ENCODE measurements at places on chromosomes 4 and X. TPM values are rescaled to one million over a fixed set of nuclear protein-coding genes. Genes with fewer than 3 reads are reported as not detected.
A peak's percentile ranks its signal among the peaks of the same experiment; 100 is the strongest.

GRCh38 chr4:7392438-7393421, 42.0 kb downstream of the PSAPL1 start:
- H3K4me1 ChIP-seq, result no peaks in the 10 kb centered on the region
- no peak overlapping the region for H3K4me3 ChIP-seq
- H3K27ac ChIP-seq, result no peak overlapping the region
- DNase-seq, result no peak

DNA sequence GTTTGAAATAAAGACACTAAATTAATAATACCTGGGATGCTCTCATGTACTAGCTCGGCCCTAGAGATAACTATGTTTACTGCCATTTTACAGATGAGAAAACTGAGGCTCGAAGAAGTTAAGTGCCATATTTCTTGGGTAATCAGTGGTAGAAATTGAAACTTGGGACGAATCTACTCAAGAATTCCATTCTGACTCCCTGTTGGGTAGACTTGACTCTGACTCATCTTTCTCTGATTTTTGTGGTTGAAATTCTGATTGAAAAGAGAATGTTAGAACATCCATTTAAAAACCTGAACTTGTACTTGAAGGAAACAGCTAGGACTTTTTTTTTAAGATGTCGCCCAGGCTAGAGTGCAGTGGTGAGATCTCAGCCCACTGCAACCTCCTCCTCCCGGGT, 50.1 kb upstream of the NSUN7 start:
- H3K27ac ChIP-seq, result no peak overlapping the region
- DNase-seq, result no peak
- no peaks in the 10 kb centered on the region for H3K36me3 ChIP-seq
- H3K4me1 ChIP-seq, result no peaks in the 10 kb centered on the region

The ARHGAP24 gene
- total RNA-seq, result 68.7 TPM

The PDZD4 gene
- 19.9 TPM for total RNA-seq

The DDX53 gene
- not detected for total RNA-seq

DNA sequence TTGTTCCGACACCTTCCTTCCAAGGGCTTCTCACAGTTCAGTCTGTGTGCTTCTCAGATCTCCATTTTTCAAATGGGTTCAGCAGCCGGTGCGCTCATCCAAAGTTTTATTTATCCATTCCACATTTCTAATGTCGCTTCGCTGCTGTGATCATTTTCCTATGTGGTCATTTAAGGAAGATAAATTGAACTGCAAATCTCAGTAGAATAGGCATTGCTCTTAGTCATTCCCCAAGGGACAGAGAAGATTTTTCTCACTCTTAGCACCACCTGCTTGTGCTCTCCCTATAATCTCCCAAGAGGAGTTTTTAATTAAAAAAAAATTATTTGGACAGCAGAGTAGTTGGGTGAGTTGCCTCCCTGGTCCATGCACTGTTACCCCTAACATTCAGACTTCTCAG, 278.9 kb upstream of the GATB start:
- H3K4me3 ChIP-seq, result no peak overlapping the region
- no peaks in the 10 kb centered on the region for H3K27me3 ChIP-seq
- no peak overlapping the region for H3K27ac ChIP-seq
- no peaks in the 10 kb centered on the region for H3K36me3 ChIP-seq
- DNase-seq, result no peak
- H3K4me1 ChIP-seq, result no peaks in the 10 kb centered on the region

GRCh38 chrX:78133238-78133960, 6.1 kb downstream of the TAF9B start:
- H3K27me3 ChIP-seq, result no peaks in the 10 kb centered on the region
- H3K36me3 ChIP-seq, result no peaks in the 10 kb centered on the region
- DNase-seq, result no peak

DNA sequence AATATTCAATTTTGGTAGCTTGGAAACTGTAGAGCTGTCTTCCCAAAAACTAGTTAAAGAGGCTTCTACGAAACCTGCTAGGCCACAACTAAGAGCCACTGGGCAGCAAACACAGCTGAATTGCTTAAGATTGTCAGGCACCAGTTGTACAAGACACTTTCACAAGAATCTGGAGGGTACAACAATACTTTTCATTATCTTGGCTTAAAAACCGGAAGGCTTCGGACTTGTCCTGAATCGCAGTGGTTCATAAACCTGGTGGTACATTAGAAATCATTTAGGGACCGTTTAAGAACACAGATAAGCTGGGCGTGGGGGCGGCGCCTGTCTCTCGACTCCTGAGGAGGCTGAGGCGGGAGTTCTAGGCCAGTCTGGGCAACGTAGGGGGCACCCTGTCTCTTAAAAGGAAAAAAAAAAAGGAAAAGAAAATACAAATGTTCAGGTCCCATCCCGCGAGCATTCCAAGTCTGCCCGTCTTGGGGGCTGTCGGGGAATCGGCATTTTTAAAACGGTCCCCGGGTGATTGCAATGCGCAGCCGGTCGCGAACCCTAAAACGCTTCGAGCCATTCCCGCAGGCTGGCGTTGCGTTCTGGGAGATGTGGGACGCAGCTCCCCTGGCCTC, 763 bp downstream of the PYURF start:
- no peaks in the 10 kb centered on the region for H3K27me3 ChIP-seq
- DNase-seq, result peak; percentile 9
- peaks cover 15% of the 10 kb centered on the region for H3K4me1 ChIP-seq
- H3K27ac ChIP-seq, result peak overlapping the region; percentile 83
- H3K36me3 ChIP-seq, result peaks cover 3% of the 10 kb centered on the region

DNA sequence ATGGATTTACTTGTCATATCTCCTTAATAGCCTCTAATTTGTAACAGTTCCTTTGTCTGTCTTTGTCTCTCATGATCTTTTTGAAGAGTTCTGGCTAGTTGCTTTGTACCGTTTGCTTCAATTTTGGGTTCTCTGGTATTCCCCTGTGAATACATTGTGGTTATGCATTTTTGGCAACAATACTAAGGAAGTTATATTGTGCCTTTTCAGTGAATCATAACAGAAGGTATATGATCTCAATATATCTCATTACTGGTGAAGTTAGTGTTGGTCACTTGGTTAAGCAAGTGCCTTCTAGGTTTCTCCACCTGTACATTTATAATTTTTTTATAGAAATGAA, 48.6 kb downstream of the DCLK2 start:
- no peaks in the 10 kb centered on the region for H3K27me3 ChIP-seq
- H3K4me3 ChIP-seq, result no peak overlapping the region
- H3K27ac ChIP-seq, result no peak overlapping the region
- no peaks in the 10 kb centered on the region for H3K36me3 ChIP-seq

GRCh38 chr4:138740816-138741745, 274.5 kb upstream of the NOCT start:
- H3K27me3 ChIP-seq, result no peaks in the 10 kb centered on the region
- H3K27ac ChIP-seq, result no peak overlapping the region
- no peaks in the 10 kb centered on the region for H3K36me3 ChIP-seq
- no peaks in the 10 kb centered on the region for H3K4me1 ChIP-seq
- no peak overlapping the region for H3K4me3 ChIP-seq

DNA sequence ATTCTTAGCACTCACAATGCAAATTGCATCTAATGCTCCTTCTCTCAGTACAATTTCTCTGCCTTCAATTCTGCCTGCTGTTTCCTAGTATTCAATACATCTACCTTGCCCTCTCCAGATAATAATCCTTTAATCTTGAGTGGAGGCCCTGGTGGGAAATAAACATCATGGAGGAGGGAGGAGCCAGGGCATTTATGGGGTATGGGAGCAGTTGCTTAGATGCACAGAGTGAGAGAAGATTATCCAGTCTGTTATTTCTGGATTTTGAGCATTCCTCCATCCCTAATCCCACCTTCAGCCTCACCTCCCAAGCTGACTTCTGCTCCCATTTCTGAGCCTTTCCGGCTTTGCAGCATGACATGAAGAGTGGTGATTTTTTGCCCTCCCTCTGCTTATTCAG, 127.9 kb upstream of the PPP3CA start:
- H3K4me1 ChIP-seq, result no peaks in the 10 kb centered on the region
- no peaks in the 10 kb centered on the region for H3K27me3 ChIP-seq
- no peak overlapping the region for H3K4me3 ChIP-seq

The CT45A3 gene
- total RNA-seq, result not detected

- H3K4me1 ChIP-seq, result no peaks in the 10 kb centered on the region
- DNase-seq, result no peak
- H3K4me3 ChIP-seq, result no peak overlapping the region
- H3K36me3 ChIP-seq, result no peaks in the 10 kb centered on the region
Measured at GRCh38 chrX:154600759-154601374, 15.9 kb downstream of the CTAG1A start.

The CACNA1F gene
- 0.59 TPM for total RNA-seq

DNA sequence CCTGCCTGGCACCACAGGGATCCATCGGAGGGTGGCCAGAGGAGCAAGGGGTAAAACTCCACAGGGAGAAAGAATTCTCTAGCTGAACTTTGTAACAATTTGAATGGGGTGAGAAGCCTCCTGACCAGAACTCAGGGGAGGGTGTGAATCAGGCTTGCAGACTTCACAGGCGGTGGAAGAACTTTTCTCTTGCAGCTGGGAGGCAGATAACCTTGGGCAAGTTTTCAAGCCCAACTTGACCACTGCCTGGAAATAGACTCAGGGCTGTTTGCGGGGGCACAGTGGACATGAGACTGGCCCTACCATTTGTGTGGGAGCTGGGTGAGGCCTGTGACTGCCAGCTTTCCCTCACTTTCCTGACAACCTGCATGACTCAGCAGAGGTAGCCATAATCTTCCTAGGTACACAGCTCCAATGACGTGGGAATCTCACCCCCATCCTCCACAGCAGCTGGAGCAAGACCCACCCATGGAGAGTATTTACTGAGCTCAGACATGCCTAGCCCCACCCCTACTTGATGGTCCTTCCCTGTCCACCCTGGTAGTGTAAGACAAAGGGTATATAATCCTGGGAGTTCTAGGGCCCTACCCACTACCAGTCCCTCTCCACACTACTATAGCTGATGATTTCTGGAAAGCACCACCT, 210.0 kb upstream of the AGTR2 start:
- H3K36me3 ChIP-seq, result no peaks in the 10 kb centered on the region
- no peak overlapping the region for H3K27ac ChIP-seq
- no peak for DNase-seq
- H3K4me3 ChIP-seq, result no peak overlapping the region

- no peak overlapping the region for H3K27ac ChIP-seq
- no peak for DNase-seq
- H3K36me3 ChIP-seq, result no peaks in the 10 kb centered on the region
- H3K4me3 ChIP-seq, result no peak overlapping the region
- peaks cover 14% of the 10 kb centered on the region for H3K27me3 ChIP-seq
- no peaks in the 10 kb centered on the region for H3K4me1 ChIP-seq
Measured at GRCh38 chr4:13496605-13497004, 12.5 kb upstream of the RAB28 start.

GRCh38 chrX:45540181-45540580, 339.5 kb upstream of the DIPK2B start:
- H3K27ac ChIP-seq, result no peak overlapping the region
- H3K4me3 ChIP-seq, result no peak overlapping the region
- no peak for DNase-seq

DNA sequence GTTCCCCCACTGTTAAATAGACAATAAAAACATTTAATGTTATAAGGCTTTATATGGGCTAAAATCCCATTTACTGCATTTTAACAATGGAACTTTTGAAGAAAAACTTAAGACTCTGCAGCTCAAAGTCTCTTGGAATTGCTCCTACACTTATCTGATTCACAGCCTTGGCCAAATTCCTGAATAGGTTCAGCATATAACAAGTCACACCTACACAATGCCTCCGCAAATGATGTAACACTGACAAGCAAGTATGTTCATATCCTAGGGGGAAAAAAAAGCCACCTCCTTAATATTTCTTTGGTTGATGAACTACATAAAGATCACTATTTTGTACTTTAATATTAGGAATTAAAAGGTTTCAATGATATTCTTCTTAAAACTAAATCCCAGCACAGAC, 34.5 kb downstream of the RPS6KA6 start:
- no peak overlapping the region for H3K4me3 ChIP-seq
- no peaks in the 10 kb centered on the region for H3K4me1 ChIP-seq

The IL1RAPL2 gene
- total RNA-seq, result not detected

DNA sequence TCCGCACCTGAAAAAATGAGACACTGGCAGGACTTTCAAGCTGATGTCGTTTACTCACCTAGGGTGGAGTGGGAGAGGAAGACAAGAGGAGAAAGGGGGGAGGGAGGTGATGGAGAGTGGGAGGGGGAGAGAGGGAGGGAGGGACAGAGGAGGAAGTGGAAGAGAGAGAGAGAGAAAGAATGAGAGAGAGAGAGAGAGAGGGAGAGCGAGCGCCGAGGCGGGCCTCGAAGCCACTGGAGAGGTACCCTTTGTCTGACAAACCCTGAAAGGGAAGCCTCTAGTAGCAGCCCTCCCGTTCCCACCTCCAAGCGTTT, 296 bp upstream of the ADGRL3 start:
- no peak for DNase-seq
- H3K4me3 ChIP-seq, result peak overlapping the region; percentile 75
- no peaks in the 10 kb centered on the region for H3K36me3 ChIP-seq
- no peaks in the 10 kb centered on the region for H3K27me3 ChIP-seq

The MSANTD1 gene
- total RNA-seq, result 1.2 TPM

The GLRA3 gene
- not detected for total RNA-seq

- no peak for DNase-seq
- no peaks in the 10 kb centered on the region for H3K27me3 ChIP-seq
- no peak overlapping the region for H3K27ac ChIP-seq
- no peak overlapping the region for H3K4me3 ChIP-seq
Measured at GRCh38 chrX:75067931-75068330, 88.2 kb downstream of the ABCB7 start.

GRCh38 chrX:71282514-71283402, 677 bp upstream of the NONO start:
- no peaks in the 10 kb centered on the region for H3K27me3 ChIP-seq
- peak overlapping the region; percentile 54 for H3K4me3 ChIP-seq
- no peaks in the 10 kb centered on the region for H3K36me3 ChIP-seq
- peak overlapping the region; percentile 84 for H3K27ac ChIP-seq
- no peak for DNase-seq

The FAM3A gene
- 46.3 TPM for total RNA-seq

The GIMD1 gene
- not detected for total RNA-seq

GRCh38 chr4:169225812-169226211, 44.9 kb downstream of the SH3RF1 start:
- DNase-seq, result no peak
- no peaks in the 10 kb centered on the region for H3K4me1 ChIP-seq
- no peak overlapping the region for H3K27ac ChIP-seq
- no peaks in the 10 kb centered on the region for H3K27me3 ChIP-seq
- no peaks in the 10 kb centered on the region for H3K36me3 ChIP-seq

- H3K27ac ChIP-seq, result no peak overlapping the region
- H3K4me3 ChIP-seq, result no peak overlapping the region
- no peaks in the 10 kb centered on the region for H3K36me3 ChIP-seq
- no peak for DNase-seq
Measured at GRCh38 chrX:129771266-129771995, 8.3 kb upstream of the SASH3 start.

- peaks cover 45% of the 10 kb centered on the region for H3K4me1 ChIP-seq
- H3K27me3 ChIP-seq, result no peaks in the 10 kb centered on the region
- no peak for DNase-seq
- no peaks in the 10 kb centered on the region for H3K36me3 ChIP-seq
- H3K4me3 ChIP-seq, result no peak overlapping the region
Measured at GRCh38 chr4:88738180-88738579, 40.6 kb upstream of the NAP1L5 start.

Measured in tibial nerve (tissue), 4 donors.